ENCODE measurements at places on chromosomes 6 and 20.

DNA sequence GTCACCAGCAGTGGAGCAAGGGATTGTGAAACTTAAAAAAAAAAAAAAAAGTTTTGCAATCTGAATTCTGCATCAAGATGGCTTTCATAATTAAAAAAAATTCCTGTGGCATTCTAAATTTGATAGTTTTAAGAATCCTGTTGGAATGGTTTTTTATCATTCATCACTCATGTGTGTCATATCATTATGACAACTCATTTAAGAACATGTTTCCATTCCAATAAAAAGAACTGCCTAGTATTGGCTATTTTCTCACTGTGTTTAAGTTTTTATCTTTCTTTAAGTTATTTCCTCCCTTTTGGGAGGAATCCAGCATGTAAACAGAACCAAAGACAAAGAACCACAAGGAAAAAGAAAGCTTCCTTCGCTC is 26.2 kb upstream of the RHAG start:
- no peak for DNase-seq

DNA sequence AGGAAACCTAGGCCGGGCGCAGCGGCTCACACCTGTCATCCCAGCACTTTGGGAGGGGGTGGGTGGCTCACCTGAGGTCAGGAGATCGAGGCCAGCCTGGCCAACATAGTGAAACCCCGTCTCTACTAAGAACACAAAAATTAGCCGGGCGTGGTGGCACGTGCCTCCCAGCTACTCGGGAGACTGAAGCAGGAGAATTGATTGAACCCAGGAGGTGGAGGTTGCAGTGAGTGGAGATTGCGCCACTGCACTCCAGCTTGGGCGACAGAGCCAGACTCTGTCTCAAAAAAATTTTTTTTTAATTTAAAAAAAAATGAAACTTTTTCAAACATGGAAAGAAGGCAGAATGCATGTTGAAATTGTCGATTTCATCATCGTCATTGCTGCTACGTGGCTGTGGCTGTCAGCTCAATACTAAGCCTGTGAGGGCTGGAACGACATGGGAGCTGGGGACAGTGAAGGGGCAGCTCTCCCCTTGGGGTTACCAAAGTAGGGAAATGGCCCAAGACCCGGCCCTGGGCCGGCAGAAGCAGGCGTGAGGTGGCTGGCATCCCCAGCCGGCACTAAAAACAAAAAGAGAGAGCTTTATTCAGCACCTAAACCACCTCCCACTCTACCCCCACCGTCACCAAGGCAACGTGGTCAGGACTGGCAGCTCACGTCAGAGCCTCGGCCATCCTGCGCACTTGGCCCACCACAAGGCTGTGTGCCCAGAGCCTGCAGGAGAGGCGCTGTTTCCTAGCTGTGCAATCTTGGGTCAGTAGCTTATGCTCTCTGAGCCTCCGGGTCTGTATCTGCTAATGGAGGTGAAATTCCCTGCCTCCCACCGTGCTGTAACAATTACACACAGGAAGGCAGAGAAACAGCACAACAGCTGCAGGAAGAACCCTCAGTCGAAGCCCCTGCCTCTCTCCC is 30.8 kb downstream of the AGPAT4 start:
- no peak for DNase-seq

DNA sequence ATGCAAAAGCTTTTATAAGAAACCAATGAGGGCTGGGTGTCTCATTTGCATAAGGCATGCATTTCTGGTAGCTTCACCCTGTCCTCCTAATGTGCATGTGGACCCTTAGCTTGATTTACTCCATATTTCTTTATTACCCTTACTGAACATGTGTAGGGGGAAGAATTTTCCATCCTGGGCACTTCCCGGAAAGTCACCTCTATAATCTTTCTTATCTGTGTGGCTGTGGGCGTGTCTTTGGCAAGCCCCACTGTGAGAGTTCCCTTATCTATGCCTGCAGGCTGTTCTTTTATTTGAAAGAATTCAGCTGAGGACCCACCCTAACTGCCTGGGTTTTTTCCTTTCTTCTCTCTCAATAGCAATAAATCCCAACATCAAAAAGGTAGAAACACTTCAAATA is 627.8 kb downstream of the DOK5 start:
- DNase-seq = no peak

GRCh38 chr6:73648166-73648565 is 5.6 kb downstream of the SLC17A5 start:
- DNase-seq = no peak

- DNase-seq = no peak
These were observed 11.6 kb downstream of the CAGE1 start for GRCh38 chr6:7377961-7378360.

DNA sequence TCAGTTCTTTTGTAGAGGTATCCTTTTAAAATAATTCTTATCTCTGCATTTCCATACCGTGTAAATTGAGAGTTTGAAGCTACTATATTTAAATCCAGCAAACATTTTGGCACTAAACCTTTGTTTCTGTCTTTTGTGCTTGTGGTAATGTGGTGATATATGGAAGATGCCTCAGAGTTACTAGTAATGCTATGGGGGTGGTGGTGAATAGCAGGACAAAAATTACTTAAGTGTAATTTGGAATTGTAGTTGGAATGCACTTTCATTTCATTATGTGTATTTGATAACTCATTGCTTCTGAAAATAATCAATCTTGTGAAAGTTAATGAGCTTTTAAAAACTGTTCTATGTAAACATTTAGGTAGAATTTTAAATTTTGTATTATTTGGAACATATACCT is 404.5 kb downstream of the PHF3 start:
- no peak for DNase-seq

GRCh38 chr6:53894091-53894490 is 99.3 kb downstream of the LRRC1 start:
- DNase-seq = no peak

DNA sequence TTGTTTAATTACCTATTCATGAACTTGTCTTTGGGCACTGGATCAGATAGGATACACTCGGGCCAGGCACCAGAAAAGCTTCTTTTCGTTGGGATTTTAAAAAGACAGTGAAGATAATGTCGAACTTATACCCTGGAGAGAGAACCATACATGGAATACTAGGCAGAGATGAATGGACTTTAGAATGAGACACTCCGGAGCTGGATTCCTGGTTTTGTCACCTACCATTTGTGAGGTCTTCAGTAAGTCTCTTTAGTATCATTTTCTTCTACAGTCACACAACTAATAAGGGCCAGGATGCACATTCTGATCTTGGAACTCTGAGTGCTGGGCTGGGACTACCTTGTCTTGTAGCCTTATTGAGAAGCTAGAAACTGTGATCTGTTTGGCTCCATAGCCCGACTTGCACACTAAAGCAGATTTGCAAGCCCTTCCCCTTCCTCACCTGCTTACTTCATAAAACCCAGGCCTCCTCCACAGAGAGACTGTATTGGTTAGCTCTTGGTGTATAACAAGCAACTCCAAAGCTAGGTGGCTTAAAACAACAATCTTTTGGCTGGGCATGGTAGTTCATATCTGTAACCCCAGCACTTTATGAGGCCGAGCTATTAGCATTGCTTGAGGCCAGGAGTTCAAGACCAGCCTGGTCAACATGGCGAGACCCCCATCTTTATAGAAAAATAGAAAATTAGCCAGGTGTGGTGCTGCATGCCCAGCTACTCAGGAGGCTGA is 7.4 kb upstream of the IFT52 start:
- no peak for DNase-seq

- DNase-seq = no peak
These were observed 22.1 kb downstream of the NUDT3 start for GRCh38 chr6:34370361-34370760.

GRCh38 chr6:136921936-136922684 is at the start of gene SLC35D3:
Gene SLC35D3, plus strand, starts transcription at chr6:136922301. Its CDS starts 128 bp downstream, at chr6:136922429.
- no peak for DNase-seq

DNA sequence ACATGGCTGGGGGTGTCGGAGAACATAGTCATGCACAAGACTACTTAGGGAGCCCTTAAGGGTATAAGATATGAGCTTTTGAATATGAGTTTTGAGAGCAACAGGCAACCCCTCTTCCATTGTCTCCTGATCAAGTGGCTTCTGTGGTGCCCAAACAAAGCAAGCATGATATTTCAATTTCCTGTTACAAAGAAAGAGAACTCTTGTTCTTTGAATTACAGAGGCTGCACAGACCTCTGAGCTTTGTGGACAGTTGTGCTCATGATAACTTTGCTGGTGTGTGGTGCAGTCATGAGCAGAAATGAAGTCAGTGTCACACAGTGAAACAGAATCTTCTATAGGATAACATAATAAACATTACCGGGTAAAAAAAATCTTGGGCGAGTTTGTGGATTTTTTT is 66.8 kb upstream of the THEMIS start:
- DNase-seq = no peak

DNA sequence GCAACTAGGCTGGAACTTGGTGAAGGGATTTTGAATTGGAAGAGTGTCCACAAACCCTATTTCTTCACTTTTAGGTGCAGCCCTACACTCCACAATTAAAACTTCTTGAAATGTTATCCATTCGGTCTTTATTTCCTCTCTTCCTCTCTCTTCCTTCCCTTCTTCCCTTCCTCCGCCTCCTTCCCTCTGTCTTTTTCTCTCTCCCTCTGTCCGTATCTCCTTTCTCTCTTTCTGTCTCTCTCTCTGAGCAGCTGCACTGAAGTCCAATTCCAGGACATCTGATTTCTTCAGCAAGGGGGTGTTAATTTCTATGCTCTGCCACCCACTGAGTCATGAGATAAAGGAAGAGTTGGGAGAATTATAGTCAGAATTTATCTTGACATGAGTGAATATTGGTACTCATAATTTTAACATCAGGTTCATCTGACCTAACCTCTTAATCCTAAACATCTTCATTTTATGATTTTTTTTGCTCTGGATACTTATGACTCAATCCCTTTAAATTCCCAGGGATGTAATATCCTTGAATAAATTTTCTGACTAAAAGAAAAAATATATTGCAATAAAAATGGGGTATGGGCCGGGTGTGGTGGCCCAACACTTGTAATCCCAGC is 84.2 kb downstream of the BCAS1 start:
- DNase-seq = no peak

DNA sequence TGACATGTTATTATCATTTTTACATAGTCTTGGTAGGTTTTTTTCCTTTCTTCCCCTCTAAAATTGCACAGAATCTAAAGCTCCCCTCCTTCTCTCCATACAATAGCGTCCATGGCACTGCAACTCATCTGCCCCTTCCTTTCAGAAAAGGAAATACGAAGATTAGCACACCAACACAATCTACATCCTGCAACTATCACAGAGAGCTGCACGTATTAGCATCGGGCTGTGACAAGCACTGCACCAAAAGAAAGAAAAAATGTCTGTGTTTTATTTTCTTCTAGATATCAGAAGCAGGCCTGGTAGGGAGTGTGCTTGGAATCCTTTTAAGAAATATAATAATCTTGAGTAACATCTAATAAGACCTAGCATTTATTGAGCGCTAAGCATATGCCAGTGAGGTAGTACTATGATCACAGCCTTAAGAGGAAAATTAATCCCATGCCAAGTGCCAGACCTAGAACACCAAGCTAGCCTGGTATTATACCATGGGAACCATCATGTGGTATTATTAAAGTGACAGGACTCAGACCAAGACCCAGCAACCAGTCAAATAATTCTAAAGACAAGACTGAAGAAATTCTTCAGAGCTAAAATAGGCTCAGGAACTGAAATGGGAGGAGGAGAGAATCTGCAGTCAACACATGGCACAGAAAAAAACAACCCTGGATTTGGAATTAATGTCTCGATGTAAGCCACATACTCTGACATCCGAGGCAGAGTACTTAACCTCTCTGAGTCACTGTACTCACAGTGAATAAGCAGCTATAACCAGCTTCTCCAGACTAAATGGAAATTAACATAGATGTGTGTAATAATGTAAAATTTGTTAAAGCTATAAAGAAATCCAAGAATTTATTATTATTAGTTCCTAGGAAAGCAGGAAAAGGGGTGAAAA is 124.3 kb downstream of the IPCEF1 start:
- no peak for DNase-seq

DNA sequence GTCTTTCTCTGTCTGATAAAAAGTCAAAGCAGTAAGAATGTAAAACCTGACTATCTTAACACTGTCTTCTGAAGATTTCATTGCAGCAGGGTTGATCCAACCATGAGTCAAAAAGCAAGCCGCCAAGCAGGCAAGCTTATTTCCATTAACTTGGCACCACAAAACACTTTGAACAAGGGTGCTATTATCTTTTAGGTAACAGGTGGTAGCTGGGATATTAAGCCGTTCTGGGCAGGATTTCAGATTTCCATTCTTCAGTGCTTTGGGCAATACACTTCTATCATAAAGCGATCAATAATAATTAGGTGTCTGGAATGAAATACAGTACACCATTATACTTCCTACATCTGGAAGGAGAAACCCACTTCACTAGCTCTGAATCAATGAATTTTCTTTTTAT is 181.9 kb downstream of the TBC1D7 start:
- DNase-seq = no peak

DNA sequence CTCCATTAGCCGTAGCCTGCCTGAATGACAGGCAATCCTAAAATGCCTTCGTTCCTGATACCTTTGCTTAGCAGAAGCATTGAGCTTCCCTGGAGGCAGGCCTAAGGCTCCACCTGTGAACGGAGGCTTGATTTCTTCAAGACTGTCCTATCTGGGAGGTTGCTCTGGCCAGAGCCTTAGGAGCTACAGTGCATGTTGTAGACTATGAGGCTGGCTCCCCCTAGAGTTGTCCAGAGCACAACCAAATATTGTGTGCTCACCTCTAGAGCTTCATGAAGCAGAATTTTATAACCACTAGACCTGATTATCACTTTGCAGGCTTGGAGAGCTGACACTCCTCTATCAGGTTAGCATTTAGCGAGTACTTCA is 217.8 kb downstream of the MAFB start:
- no peak for DNase-seq

- DNase-seq = no peak
These were observed 71.8 kb upstream of the CENPW start for GRCh38 chr6:126268092-126268491.

DNA sequence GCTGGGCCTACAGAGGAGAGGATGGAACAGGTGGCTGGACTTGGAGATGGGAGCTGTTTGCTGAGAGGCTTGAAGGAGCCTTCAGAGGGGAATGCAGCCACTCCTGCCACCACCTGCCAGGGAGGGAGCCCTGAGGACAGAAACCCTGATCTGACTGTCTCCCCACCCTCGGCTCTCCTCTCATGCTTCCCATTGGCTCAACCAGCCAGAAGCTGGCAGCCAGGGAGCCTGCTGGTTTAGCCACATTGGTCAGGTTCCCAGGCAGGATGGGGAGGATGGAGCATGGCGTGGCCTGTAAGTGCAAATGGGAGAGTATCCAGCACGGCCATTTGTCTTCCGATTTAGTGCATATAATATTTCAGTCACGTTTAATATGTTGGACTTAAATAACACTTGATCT is 12.8 kb downstream of the TREM1 start:
- DNase-seq = no peak

DNA sequence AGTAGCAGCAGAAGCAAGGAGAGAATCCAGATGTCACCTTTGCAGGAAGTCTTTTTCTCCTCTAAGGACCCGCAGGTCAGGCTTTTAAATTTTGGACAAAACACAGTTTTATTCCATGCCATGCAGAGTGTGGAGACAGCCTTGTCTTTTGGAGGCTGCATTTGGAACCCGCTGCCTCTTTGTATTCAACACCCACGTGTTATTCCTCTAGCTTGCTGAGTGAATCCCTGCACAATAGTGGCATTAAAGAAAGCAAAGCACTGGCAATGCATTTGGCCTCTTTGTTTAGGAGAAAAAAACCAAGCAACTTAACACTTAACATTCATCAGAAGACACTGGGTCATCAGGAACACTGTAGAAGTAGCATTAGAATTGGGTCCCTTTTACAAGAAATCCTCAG is 43.5 kb downstream of the TFAP2B start:
- DNase-seq = no peak
